ENCODE measurements at places on chromosomes 6 and 20.

GRCh38 chr20:22629447-22629846, 45.1 kb upstream of the FOXA2 start:
- no peak for DNase-seq

- DNase-seq, result no peak
Observed at GRCh38 chr20:4465855-4466545, 255.7 kb upstream of the PRND start.

GRCh38 chr6:113837170-113837569, 20.0 kb upstream of the MARCKS start:
- DNase-seq, result no peak

DNA sequence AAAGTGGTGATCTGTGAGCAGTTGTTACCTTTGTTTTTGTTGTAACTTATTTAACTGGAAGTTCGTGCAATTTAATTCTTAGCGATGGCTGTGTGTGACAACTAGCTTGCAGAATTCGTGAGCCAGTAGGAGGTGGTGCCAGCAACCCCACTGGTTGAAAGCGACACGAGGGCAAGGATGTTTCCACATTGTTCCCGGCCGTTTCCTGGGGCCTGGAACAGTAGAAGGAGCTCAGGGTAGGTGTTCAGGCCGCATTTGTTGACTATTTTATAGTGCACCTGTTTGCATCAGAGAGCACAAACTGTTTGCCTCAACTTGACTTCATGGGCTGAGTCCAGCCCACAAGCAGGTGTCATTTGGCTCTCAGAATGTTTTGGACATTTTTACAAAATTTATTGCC, 112.1 kb upstream of the PTPN1 start:
- DNase-seq, result no peak

DNA sequence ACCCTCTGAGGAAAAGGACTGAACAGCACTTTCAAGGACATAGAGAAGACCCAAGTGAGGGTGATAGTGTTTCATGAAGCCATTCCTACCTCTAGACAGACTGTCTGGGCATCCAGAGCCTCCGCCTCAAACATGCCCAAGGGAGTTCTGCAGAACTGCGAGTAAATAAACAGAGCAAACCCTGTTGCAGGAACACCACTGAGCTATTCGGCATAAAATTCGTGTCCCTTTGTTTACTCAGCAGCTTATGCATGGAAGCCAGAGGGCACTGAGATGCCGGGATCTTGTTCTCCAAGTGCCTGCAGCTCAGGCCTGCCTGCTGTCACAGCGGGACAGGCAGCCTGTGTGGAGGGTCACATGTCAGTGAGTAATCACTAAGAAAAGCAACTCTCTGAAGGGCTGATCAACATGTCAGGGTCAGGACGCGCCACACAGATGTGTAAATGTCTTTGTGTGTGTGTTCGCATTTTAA, 164.9 kb upstream of the HEY2 start:
- no peak for DNase-seq

GRCh38 chr6:33433001-33433543, 13.2 kb downstream of the SYNGAP1 start:
- DNase-seq, result no peak

- no peak for DNase-seq
Observed at GRCh38 chr6:21751608-21752007, 158.1 kb downstream of the SOX4 start.

- DNase-seq, result no peak
Observed at GRCh38 chr6:52053038-52053695, 34.2 kb downstream of the PKHD1 start.

DNA sequence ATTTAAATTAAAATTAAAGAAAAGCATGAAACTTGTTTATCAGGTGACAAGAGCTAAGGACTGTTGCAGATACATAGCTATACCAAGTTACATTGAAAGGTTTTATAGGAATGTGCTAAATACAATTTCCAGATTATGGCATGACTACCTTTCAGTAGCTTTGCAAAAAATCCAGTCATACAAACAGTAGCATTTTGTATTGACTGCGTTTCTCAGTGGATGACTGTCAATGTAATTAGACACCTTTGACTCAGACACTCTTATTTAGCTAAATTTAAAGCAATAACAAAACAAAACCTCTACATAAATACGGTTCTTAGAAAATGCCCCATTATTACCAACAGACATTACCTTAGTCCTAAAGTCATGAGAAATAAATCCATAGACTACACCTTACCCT, 275.8 kb upstream of the RUNX2 start:
- DNase-seq, result no peak

DNA sequence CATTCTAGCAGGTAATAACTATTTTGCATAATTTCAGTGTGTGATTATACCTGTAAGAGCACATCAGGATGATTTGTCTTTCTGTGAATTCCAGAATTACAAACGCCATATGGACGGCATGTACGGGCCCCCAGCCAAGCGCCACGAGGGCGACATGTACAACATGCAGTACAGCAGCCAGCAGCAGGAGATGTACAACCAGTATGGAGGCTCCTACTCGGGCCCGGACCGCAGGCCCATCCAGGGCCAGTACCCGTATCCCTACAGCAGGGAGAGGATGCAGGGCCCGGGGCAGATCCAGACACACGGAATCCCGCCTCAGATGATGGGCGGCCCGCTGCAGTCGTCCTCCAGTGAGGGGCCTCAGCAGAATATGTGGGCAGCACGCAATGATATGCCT, 122.7 kb downstream of the TMEM242 start:
- no peak for DNase-seq

- DNase-seq, result no peak
Observed at GRCh38 chr20:53592992-53593465, 610 bp downstream of the ZNF217 start.

DNA sequence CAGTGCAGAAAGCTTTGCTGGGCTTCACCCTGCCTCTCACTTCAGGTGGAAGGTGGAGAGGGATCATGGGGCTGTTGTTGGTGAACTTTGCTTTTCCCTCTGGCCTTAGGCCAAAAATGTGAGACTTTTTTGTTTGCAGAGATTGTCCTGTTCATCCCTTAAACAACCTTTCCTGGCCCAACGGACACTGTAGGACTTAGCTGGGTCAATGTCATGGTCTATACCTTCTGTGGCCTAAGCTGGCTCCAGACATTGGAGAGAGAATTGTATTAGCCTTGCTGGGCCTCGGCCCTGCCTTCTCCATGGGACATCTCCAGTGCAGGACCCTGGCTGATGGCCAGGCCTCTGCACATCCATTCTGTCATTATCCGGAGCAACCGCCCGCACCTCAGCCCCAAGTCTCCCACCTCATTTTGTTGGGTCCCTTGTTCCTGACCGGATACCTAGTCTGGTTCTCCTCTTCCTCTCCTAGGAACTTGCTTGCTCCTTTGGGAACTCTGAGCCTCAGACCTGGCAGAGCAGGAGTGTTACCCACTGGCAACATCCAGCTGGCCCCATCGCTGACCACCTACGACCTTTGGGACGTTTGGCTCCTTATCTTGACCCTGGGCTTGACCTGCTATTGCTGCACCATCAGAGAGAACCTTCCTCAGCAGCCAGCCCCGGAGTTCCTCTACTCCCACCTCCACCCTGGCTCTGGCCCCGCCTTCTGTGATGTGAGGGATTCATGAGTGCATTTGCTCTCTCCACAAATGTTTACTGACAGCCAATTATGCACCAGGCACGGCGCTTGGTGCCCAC, 128.2 kb downstream of the BANF2 start:
- DNase-seq, result no peak

Data from activated naive CD4-positive, alpha-beta T cell (primary cell).